ENCODE measurements at places on chromosomes 1 and 21.
A peak's percentile ranks its signal among the peaks of the same experiment; 100 is the strongest.

DNA sequence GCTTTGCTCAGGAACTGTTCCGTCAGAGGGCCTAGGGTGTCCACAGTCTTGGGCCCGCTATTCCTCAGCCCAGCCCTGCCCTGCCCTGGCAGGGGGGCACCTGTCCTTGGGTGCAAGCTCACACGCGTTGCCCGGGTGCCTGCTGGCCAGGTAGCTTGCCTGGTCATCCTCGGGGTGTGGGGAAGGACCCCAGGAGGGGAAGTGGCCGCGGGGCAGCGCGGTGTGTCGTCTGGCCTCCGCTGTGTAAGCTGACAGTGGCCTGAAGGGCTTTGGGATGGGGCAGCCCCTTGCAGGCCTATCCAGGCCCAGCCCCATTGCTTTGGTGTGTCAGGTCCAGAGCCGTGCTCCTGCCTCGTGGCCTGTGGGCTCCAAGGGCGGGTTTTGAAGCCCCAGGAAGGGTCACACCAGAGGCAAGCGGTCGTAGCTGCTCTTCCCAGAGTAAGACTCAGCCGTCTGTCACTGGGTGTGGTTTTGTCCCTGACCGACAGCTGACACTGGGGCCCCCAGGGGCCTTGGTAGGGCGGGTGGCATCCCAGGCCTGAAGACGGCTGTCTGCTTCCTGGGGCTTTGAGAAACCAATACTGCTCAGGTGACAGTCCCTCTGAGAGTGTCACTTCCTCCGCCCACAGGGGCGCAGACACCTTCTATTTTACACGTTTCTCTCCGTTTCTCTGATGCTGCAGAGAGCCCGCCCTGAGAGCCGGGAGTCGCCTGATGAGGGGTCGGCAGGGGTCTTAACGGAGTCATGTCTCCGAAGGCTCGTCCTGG, 72.1 kb downstream of the SKI start:
- DNase-seq, result no peak

DNA sequence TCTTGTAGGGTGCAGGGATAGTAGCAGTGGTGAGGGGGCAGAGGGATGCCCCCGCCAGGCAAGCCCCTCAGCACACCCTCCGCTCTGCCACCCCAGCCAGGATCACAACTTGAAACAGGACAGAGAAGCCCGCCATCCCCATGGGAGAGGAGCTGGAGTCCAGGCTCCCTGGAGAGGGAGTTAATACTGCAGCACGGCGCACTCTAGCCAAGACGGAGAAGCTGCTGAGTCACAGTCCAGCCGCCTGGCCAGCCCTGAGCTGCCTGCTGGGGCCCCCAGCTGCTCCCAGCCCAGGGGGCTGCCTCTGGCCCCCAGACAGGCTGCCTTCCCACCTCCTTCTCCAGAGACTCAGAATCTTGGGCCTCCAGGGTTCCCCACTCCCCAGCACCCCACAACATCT, 87.2 kb downstream of the SYT2 start:
- no peak for DNase-seq

DNA sequence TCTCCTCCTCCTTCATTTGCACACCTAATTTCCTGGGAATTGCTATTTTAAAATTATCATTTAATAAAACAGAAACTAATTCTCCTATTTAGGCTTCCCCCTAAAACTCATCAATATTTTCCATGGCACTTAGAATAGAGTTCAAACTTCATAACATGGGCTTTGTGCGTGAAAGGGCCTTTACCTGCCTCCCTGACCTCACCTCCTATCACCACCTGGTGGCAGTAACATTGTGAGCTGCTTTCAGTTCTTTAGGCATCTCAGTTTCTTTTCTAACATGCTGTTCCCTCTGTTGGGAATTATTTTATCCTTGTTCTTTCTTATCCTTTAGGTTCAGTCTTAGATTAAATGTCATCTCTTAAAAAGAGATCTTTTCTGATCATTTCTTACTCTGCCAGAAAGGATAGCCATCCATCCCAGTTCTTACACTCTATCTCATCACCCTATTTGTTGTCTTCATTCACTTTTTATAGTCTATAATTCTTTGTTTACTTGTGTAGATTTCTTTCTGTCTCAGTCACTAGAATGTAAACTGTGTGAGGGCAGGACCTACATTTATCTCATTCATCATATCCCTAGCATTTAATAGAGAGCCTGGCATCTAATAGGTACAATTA, 133.8 kb upstream of the KIAA1614 start:
- DNase-seq, result no peak

GRCh38 chr1:108671143-108671542, 10.2 kb upstream of the HENMT1 start:
- no peak for DNase-seq

- DNase-seq, result no peak
These were observed 171.1 kb upstream of the KLHDC7A start for GRCh38 chr1:18309552-18310155.

DNA sequence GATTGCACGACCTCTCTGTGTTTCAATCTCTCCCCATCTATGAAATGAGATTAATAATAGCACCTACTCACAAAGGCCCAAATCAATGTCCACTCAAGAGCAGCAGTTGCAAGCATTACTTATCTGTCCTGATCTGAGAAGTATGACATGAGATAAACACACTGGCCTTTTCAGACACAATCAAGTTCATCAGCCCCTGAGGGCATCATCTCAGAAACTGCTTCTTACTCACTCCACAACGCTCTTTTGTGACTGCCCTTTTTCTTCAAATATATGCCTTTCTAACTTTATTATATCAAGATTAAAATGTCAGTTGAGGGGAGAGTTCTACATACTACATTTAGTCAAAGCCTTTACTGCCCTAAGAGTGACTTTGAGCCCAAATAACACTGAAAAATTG, 371.9 kb upstream of the SPAG17 start:
- DNase-seq, result no peak

GRCh38 chr21:29382030-29382654, 83.4 kb downstream of the BACH1 start:
- no peak for DNase-seq

GRCh38 chr1:184292101-184292500, 94.7 kb upstream of the C1orf21 start:
- no peak for DNase-seq

DNA sequence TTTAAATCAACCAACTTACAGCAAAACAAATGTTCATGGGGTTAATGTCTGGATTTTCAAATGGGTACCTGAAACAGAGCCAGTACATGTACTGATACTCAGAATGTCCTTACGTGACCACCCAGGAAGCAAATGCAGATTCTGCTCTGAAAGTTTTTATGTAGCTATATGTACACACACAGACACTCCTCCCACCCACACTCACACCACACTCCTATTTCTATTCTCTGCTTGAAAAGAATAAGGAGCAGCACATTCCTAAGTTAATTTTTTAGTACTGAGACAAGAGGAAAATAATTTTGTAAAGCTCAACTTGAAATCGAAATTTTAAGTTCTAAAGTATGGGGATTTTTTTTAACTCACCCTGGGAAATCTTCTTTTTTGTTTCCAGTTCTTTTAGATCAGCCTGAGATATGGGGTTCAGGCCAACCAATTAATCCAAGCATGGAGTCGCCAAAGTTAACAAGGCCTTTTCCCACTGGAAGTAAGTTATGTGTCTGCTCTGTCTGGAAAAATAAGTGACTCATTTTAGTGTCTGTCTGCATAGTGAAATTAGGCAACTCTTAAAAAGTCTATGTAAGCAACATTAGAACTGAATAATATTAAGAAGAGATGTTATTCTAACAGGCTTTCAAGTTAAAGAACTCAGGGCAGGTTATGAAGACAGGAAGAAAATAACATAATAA, 75.5 kb upstream of the DYNLT5 start:
- DNase-seq, result no peak

DNA sequence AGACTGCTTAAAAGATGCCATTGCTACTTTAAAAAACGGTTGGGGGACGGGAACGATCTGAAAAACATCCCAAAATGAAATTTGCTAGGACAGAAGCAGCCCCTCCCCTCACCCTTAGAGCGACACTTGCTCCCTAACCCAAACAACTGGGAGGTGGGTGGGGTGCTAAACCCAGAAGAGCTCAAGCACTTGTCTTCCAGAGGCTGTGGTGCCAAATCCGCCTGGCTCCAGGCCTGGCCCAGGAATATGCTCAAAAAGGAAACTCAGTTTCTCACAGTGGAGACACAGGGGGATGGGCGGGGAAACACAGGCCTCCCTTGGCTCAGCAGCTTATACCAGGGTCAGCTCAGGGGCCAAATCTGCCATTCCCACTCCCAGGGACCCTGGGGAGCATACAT, 644 bp upstream of the PBXIP1 start:
- DNase-seq, result no peak

GRCh38 chr21:35925497-35925896, 134.8 kb downstream of the SETD4 start:
- DNase-seq, result no peak

DNA sequence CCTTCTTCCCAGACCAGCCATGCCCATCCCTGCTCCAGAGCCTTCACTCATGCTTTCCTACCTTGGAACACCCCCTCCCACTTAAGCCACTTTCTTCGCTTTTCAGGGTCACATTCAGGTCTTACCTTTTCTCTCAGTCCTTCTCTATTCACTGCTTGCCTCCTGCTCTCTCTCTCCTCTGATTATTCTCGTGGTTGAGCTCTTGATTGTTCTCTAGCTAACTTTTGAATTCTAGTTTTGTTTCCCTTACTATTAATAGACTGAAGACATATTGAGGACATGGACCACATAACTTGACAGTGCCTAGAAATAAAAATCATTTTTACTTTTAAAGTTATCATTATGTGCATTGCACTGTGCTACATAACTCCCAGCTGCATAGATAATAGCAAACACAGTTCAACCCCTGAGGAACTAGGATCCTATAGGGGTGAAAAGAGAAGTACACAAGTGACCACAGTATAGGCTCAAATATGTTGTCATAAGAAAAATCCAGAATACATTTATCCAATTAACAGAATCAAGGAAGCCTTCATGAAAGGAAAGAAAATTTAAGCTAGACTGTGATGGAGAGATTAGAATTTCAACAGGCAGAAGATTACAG, 21.5 kb downstream of the INSL5 start:
- DNase-seq, result no peak

DNA sequence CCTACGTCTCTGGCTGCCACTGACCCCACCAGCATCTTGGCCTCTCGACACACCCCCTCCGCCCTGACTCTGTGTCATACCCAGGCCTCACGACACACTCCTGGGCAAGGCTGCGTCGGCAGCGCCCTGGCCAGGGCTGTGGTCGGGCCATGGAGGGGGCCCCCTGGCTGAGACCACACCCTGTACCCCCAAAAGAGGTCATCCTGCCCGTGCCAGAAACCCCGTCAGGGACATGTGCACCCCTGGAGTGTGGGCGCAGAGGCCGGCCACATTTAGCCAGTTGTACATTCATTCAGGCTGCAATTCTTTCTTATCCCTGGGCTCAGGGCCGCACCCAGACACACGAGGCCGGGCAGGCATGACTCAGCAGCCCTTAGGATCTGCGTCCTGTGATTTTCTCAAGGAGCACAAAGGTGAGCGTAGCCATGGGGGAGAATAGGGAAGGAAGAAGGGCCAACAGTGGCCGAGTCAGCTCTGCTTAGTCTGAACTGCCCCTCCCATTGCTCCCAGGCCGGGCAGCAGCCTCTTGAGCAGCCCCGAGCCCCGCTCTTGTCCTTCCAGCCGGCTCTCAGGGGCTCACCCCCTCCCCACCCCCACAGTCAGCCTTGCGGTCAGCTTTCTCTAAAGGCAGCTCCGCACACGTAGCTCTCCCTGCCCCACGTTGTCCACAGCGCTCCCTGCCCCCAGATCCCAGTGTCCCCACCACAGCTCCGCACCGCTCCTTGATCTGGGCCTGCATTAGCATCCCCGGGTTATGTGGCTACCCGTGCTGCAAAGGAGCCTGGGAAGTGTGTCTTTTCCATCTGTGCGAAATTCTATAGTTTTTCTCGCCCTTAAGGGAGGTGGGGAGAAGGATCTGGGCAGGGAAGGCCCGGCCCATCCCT, 7.9 kb downstream of the CSTB start:
- no peak for DNase-seq

- DNase-seq, result no peak
These were observed at the start of gene KCNK2 for GRCh38 chr1:215082532-215083382. Gene KCNK2 (plus strand): TSS chr1:215082737. CDS start chr1:215083386, 649 bp downstream.

DNA sequence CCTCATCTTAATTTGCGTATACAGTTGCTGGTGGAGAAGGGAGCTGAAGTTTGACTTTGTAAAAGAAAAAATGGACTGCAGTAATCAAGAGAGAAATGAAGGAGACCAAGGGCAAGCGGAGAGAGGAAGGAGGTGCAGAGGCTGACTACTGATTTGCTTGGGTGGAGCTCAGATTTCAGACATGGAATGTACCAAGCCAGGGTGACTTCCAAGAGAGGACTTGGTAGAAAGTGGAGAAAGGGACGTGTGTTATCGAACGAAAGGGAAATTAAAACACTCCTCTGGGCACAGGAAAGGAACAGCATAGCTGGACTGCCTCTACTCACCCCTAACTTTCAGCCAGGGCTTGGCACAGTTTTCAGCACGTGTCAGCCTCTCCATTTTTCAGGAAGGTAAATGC, 15.1 kb upstream of the HEATR1 start:
- DNase-seq, result no peak

DNA sequence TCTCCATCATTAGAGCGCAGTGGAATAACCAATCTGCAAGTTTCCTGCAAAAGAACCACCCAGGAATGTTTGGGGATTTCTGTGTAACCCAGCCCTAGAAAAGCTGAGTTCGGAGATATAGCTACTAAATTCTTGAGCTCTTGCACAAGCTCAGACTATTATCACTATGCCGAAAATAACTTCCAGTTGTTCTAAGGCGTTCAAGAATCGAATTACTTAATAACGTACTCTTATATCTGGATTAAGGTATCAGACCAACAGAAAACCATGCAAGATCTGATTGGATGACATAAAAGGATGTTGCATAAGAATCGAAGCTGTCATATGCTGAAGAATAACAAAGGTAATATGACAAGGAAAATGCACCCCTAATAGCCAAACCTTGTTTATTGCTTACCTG, 7.5 kb upstream of the LAMC2 start:
- no peak for DNase-seq

DNA sequence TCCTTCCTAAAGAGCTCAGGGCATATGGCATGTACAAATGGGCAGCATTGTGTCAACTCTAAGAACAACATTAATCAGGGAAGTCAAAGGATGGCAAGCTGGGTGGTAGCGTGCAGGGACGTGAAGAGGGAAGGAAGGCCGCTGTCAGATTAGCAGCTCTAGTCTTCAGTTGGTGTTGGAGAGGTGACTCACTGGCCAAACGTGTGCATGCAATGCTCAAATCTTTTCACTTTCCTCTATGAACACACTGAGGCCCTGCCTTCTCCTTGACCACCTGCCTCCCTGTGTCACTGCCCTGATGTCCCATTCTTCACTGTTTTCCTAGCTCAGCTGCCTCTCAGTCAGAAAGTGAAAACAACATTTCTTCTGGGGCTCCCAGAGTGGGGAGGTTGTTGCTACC, 5.9 kb upstream of the PIGR start:
- no peak for DNase-seq

- peak; percentile 90 for DNase-seq
These were observed at the start of gene PROX1 for GRCh38 chr1:213987927-213988506. Gene PROX1 (plus strand): TSS chr1:213987973. CDS start chr1:213996536, 8,563 bp downstream.

GRCh38 chr1:78385744-78386462, 104.9 kb upstream of the PTGFR start:
- no peak for DNase-seq

DNA sequence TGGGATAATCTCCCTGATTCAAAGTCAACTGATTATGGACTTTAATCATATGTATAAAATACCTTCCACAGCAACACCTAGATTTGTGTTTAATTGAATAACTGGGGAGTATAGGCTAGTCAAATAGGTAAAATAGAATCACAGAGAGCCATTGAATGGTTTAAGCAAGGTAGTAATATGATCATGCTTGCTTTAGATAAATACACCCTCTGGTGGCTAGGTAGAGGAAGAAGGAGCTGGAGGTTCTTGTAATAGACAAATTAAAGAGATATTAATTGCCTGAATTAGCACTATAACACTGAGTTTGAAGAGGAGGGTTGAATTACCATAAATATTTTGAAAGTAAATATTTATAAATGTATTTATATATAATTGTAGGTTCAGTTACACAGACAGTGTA, 40.3 kb downstream of the DIRAS3 start:
- DNase-seq, result no peak

Data from NCI-H1436 treated with DMSO at 0.1 percent for 48 hours (cell line).